ENCODE measurements at places on chromosomes 5 and 9. TPM values are rescaled to one million over a fixed set of nuclear protein-coding genes. Genes with fewer than 3 reads are reported as not detected.

SOX30 gene
- total RNA-seq: not detected

SPATA31E1 gene
- total RNA-seq: not detected

SPAG8 gene
- not detected for total RNA-seq

SMIM27 gene
- 10.7 TPM for total RNA-seq

OR1J1 gene
- not detected for total RNA-seq

ENC1 gene
- 136 TPM for total RNA-seq

TRIM7 gene
- 1.2 TPM for total RNA-seq

BAAT gene
- total RNA-seq: not detected

TAF11L5 gene
- not detected for total RNA-seq

GOLGA1 gene
- total RNA-seq: 20.1 TPM

PCDHB13 gene
- total RNA-seq: 3.1 TPM

NMUR2 gene
- total RNA-seq: not detected

FOXD4L4 gene
- not detected for total RNA-seq

C9orf152 gene
- total RNA-seq: 20.4 TPM

MAT2B gene
- total RNA-seq: 32.6 TPM

ZNF879 gene
- total RNA-seq: 6.4 TPM

TTC16 gene
- total RNA-seq: not detected

AGTPBP1 gene
- 19.2 TPM for total RNA-seq

CDX1 gene
- total RNA-seq: not detected

STRBP gene
- 6.4 TPM for total RNA-seq

HAVCR2 gene
- total RNA-seq: 3.5 TPM

SH3RF2 gene
- total RNA-seq: 45.9 TPM

PCDHGA8 gene
- total RNA-seq: 0.29 TPM

SOHLH1 gene
- not detected for total RNA-seq

RASGRF2 gene
- 5.8 TPM for total RNA-seq

ABCA1 gene
- total RNA-seq: 75.3 TPM

REEP5 gene
- total RNA-seq: 102 TPM

MYMK gene
- not detected for total RNA-seq

MOB3B gene
- 12.3 TPM for total RNA-seq

ANKDD1B gene
- not detected for total RNA-seq

SLC6A18 gene
- not detected for total RNA-seq

All from stomach (tissue), 19 donors.